ENCODE measurements at places on chromosomes 1 and 21.

DNA sequence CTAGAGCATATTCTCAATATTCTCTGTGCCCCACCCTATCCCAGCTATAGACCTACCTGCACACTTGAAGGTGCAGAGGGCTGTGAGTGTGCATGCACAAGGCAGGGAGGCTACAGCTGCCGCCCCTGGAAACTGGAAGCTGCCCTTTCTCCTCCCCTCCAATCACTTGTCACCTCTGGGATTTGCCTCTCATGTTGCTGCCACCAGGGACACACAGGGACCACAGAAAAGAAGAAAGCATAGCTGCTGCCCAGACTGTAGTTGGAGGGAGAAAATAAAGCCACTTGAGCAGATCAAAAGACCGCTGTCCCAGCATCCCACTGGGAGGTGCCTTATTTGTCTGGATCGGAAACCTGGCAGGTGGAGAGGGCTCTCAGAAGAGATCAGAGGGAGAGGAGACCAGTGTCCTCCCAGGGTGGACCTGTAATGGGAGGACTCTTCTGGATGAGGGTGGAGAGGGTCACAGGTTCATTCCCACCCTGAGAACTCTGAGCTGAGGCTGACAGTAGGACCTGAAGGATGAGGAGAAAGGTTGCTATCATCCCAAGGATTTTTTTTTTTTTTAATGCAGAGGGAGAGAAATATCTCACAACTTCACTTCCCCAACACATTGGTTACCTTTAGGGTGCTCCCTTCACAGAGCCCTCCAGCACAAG is 7.6 kb upstream of the INPP5B start:
- no peak for DNase-seq

DNA sequence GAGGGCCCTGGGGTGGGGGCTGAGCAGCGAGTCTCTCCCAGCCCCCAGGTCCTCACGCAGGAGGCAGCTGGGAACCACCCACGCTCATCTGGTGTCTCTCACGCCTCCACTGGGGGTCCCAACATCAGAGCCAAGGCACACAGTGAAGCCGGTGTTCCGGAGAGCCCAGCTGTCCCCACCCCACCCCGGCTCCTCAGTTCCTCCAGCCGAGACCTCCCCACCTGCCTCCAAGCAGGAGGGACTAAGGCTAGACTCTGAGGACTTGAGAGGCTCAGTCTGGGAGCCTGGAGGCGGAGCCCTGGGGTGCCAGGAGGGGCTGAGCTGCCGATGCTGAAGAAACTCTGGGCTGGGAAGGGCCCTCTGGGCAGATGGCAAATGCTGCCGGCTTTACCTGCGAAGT is 1.6 kb upstream of the HPCA start:
- peak; percentile 56 for DNase-seq

DNA sequence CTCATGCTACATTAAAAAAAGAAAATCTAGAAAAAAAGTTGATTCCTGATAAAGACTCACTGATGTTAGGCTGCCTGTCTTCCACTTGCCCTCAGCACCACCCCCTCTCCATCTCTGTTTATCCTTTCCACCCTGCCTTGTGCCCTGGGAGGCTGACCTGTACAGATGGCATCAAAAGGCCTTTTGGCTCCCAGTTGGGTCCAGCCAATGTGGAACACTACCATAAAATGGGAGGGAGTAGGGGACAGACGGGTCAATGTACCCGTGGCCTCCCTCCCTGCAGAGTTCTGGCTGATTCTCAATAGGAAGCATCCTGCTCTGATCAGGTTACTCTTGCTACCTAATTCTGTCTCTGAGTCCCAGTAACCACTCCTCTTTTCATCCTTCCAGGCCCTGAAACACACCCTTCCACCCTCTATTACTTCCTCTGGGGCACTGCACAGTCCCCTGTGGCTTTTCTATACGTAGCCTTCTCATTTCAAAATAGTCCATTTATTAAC is 300.0 kb downstream of the HHIPL2 start:
- peak; percentile 7 for DNase-seq

DNA sequence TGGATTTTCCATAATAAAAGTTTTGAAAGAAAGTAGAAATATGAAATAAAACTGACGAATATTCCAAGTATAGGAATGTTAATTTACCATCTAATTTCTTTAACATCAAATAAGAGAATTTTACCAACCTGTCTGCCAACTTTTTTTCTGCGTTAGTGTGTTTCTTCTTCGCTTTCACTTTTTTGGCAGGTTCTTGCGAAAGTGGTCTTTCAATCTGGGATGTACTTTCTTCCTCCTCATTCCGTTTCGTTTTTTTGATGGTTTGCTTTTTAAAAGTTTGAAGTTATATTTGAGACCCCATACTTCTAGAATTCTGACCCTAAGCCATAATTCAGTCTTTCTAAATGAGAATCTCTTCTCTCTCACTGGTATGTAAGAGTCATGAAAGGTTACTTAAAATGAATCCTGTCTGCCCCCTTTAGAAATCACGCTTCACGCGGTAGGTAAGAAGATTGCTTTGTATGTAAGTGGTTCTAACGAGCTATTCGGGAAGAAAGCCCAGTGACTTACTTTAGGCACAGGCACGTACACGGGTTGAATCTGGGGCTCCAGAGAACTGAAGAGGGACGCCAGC is 580 bp downstream of the RBM34 start:
- DNase-seq: no peak

- DNase-seq: peak; percentile 71
Measured at GRCh38 chr1:25022361-25023189, 92.5 kb upstream of the RUNX3 start.

GRCh38 chr21:28781602-28782276 is 210.9 kb downstream of the LTN1 start:
- DNase-seq: peak; percentile 13

DNA sequence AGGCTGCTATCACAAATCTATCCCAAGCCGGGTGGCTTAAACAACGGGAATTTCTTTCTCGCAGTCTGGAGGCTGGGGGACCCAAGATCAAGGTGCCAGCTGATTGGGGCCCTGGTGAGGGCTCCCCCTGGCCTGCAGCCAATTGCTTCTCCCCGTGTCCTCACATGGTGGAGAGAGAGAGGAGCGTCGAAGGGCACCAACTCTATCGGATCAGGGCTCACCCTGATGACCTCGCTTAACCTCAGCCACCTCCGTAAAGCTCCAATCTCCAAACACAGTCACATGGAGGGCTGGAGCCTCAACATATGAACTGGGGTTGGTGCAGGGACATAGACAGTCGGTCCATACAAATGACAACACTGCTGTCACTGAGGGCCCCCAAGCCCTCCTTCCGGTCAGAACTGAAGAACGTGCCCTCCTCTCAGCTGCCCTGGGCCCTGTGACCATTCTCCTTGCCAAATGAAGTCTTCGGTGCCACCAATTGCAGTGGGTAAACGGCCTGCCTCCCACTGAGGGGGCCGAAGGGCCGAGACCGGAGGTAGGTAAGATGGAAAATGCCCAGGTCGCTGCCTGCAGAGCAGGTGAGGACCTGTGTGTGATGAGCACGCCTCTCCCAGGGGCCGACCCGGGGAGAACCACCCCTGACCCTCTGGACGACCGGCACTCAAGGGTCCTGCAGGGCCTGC is 211.0 kb downstream of the TOMM20 start:
- DNase-seq: no peak

- DNase-seq: peak; percentile 47
Measured at GRCh38 chr1:5910276-5910620, 82.0 kb downstream of the NPHP4 start.

DNA sequence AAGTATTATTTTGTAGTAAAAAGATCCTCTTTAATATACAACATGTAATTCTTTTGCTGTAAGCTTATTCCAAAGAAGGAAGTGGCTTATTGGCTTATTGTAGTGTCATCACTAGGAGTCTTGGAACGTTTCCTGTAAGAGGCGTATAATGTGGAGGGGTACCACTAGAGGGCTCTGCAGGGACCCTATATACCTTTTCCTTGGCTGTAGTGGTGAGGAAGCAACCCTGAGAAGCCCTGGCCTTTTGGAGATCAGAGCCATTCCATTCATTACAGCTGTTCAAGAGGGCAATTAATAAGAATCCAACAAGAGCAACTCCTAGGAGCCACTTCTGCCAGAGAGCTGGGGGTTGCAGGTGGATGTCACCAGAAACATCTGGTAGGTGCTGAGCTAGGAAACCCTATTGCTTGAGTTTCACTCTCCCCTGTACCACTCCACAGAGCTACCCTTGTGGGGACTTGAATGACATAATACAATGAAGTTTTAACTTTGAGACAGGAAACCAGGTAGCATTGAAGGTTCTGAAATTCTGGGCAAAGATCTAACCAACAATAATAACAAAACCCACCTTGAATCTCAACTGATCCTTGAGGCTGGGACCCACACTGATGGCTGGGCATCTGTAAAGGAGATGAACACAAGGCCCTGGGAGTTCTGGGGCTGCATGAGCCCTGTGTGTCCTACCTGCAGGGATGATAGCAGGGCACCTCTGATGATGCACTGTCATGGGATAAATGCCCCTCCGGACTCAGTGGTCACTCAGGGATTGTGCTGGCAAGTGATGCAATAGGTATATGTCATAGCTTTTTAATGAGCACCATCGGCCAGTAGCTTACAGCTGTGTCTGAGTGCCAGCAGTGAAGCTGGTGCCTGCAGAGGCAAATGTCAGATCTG is 160.2 kb upstream of the COA6 start:
- DNase-seq: peak; percentile 82

- DNase-seq: no peak
Measured at GRCh38 chr1:206011057-206011456, 7.9 kb upstream of the RAB7B start.

- DNase-seq: no peak
Measured at GRCh38 chr1:25735956-25736529, 64.0 kb upstream of the SELENON start.

GRCh38 chr1:78048446-78048845 is 2.7 kb downstream of the GIPC2 start:
- DNase-seq: no peak

DNA sequence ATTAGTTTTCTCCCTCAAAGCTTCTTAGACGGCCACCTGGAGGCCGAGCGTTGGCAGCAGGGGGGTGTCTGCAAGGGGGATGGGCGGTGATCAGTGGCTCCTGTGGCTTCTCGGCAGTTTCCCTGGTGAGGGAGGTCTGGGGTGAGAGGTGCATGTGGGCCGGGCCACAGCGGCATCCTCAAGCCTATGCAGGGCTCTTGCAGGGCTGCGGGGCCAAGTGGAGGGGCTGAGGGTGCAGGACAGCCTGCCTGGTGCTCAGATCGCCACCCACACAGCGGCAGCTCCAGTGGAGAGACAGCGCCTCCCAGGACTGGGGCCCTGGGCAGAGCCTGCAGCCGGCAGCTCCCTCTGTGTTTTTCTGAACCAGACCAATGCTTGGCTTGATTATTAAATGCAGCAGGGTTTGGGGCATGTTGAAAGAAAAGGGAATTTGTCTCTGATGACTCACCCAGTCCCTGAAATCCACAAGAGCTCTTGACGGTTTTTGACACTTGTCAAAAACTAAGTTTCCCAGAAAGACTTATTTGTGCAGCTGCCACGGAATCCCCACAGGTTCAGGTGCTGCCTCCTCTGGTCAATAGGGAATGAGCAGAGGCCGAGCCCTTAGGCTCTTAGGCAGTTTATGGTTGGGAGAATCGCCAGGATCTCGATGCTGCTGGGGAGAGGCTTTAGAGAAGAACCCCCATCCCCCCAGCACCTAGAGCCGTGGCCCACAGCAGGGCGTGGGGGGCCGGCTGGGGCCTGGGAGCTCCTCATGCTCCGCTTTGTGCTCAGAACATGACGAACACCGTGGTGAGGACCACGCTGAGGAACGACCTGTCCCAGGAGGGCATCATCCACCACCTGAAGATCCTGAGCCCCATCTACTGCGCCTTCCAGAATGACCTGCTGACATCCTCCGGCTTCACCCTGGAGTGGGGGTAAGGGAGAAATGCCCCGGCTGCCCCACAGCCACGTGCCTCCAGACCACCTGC is 54.7 kb downstream of the UMODL1 start:
- peak; percentile 82 for DNase-seq

Data from H7 (cell line).